Omental fat pad (tissue), 4 donors: ENCODE measurements at places on chromosomes 4 and X. TPM values are rescaled to one million over a fixed set of nuclear protein-coding genes. Genes with fewer than 3 reads are reported as not detected.

The HMGB3 gene
- 3.8 TPM for total RNA-seq

The TSPAN7 gene
- 37.6 TPM for total RNA-seq

DNA sequence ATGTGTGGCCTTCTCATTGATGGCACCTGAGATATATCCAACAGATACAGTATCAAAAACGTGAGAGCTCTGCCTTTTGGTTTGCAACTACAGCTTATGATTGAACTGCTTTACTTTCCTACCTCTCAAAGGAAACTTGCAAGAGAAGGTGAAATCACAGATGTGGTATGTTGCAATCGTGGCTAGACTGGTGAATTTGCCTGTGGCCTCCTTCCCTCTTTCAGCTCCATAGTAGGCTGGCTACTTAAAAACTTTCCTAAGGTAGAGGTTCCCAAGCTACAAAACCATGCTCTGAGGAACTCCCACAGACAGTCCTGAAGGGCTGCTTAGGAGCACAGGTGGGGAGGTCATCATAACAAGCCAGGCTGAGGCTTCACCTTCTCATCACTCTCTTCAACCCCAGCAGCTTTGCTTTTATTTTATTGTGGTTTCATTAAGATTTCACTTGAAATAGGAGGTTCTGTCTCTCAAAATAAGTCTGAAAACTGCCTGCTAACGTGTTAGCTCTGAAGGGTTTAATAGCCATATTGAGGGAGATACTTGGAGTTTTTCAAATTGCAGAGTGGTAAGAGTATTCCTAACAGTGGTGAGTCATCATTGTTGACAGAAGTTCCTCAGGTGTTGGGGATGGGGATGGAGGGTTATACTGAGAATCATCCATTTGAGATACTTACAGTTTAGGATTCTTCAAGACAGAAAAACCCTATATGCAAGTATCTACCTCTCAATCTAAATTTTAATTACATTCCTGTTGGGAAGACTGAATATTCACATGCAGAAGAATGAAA is 93.5 kb upstream of the UCP1 start:
- no peak for DNase-seq

- DNase-seq = no peak
Measured at GRCh38 chr4:142367418-142368180, 478.5 kb downstream of the INPP4B start.

- no peak for DNase-seq
Measured at GRCh38 chr4:72449705-72450104, 119.3 kb downstream of the ADAMTS3 start.

DNA sequence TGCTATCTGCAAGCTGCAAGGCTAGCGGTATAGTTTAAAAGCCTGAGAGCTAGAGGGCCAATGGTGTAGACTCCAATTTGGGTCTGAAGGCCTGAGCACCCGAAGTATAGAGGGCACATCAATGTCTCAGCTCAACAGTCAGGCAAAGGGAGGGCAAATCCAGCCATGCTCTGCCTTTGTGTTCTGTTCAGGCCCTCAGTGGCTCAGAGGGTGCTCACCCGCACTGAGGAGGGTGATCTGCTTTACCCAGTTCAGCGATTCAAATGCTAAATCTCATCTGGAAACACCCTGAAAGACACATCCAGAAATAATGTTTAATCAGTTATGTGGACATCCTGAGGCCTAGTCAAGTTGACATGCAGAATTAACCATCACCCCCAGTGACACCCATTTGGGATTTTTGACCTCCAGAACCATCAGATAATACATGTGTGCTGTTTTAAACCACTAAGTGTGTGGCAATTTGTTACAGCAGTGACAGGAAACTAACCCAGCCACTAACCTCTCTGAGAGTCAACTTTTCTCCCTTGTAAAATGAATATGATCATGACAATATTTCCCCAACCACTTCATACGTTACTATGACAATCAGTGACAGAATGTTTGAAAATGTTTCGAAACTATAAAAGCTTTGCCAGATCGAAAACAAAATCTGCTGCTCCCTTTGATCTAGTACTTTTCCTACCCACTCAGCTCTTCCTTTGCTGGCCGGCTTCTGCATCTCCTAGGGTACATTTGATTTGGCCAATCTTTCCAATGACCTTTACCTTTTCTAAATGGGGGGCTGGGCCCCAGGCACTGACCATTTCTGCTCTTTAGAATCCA is 8.4 kb upstream of the TBL1X start:
- DNase-seq = no peak

DNA sequence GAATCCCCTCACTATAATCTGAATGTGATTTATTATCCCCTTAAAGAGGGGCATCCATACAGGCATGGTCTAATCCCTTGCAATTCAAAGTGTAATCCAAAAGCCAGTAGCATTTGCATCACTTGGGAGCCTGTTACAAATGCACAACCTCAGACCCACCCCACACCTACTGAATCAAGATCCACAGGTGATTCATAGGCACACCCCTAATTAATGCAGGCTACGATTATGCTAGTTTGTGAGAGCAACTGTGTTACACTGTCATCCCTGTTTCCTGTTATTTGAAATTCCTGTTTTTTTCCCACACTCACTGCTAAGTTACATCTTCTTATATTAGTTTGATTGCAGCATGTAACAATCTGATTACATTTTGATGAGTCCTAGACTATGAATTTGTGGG is 120.0 kb downstream of the RAB28 start:
- DNase-seq = no peak

- no peak for DNase-seq
Measured at GRCh38 chr4:148934926-148935578, 492.8 kb upstream of the NR3C2 start.

GRCh38 chr4:106914223-106914622 is 121.9 kb downstream of the DKK2 start:
- DNase-seq = no peak
